Hematopoietic multipotent progenitor cell (in vitro differentiated cells): ENCODE measurements at places on chromosomes 3 and 15.

DNA sequence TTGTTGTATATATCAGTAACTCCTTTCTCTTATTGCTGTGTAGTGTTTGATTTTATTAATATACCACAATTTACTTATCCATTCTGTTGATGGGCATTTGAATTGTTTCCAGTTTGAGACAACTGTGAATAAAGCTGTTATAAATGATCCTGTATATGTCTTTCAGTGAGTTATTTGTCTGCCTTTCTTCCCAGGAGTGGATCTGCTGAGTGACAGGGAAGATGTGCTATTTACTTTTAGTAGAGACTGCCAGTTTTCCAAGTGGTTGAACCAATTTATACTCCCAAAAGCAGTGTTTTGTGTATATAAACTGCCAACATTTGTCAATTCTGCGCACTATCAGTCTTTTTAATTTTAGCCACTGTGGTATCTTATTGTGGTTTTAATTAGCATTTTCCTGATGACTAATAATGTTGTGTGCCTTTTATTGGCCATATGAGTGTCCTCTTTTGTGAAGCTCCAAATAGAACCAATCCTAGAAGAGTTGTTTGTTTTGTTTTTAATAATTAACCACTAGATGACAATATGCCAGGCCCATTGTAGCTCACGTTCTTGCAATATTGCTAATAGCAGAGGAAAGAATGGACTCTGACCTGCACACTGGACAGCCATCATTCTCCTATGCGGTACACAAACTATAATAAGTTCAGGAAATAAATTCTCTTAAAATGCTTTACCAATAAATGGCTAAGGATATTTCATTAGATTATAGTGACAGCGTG, 25.3 kb downstream of the TRANK1 start:
- DNase-seq, result no peak

DNA sequence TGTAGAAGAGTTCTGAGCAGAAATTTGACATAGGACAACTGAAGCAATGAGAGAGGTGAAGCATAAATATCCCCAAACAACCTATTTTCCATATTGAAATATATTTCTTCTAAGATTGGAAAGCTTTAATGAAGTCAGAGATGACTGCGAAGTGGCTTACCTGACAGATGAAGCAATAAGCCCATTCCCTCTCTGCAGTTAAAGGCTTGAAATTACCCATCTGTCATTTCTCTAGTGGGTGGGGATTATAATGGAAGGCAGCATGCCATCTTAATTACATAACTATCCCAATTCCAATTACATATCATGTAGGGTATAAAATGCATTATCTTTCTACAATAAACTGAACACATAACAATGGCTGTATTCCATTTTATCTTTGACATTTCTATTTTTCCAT, 1070.5 kb downstream of the SI start:
- no peak for DNase-seq

- DNase-seq, result peak; percentile 90
Observed at GRCh38 chr3:32140943-32141342, 34.5 kb downstream of the GPD1L start.

DNA sequence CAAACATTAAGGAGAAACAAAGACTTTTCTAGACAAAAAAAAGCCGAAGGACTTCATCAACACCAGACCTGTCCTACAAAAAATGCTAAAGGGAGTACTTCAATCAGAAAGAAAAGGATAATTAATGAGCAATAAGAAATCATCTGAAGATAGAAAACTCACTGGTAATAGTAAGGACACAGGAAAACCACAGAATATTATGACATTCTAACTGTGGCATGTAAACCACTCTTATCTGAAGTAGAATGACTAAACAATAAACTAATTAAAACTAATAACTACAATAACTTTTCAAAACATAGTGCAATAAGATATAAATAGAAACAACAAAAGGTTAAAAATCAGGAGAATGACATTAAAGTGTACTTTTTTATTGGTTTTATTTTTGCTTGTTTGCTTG, 584.5 kb upstream of the CCDC54 start:
- no peak for DNase-seq

- no peak for DNase-seq
Observed at GRCh38 chr3:68793759-68794701, 138.3 kb downstream of the TAFA4 start.

- DNase-seq, result no peak
Observed at GRCh38 chr3:15065550-15066007, 464 bp upstream of the MRPS25 start.

GRCh38 chr3:53989451-53989850, 97.8 kb upstream of the SELENOK start:
- DNase-seq, result no peak

DNA sequence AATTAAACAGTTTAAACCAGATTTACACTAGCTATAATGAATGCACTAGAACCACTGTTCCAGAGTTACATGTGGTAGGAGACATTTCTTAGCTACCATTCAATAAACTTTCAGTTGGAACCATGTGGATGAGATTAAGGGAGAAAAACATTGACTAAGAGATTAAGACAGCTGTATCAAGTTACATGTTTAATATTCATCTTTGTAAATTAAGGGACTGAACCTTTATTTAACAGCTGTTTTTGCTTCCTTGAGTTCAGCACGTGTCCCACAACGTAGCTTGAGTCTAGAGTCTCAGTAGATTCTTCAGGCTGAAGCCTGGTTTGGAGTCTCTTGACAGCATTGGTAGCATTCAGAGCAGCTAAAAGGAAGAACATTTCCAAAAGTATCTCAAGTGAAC, 27.2 kb upstream of the CFAP44 start:
- DNase-seq, result no peak

- no peak for DNase-seq
Observed at GRCh38 chr15:31361764-31362515, 35.3 kb downstream of the KLF13 start.

DNA sequence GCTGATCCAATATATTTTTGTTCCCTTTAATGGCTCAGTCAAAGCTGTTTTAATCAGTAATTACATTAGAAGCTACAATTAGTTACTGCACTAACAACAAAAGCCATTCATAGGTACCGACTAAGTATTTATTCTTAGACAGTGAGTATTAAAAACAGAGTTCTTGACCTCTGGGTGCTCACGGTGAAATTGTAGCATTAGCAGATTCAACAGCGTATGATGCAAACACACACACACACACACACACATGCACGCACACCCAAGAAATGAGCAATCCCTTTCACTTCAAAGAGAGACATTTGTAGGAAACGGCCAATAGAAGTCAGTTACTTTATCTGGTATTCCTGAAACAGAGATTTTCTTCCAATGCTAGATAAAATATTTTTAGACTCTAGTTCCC, 27.0 kb upstream of the MITF start:
- DNase-seq, result no peak

DNA sequence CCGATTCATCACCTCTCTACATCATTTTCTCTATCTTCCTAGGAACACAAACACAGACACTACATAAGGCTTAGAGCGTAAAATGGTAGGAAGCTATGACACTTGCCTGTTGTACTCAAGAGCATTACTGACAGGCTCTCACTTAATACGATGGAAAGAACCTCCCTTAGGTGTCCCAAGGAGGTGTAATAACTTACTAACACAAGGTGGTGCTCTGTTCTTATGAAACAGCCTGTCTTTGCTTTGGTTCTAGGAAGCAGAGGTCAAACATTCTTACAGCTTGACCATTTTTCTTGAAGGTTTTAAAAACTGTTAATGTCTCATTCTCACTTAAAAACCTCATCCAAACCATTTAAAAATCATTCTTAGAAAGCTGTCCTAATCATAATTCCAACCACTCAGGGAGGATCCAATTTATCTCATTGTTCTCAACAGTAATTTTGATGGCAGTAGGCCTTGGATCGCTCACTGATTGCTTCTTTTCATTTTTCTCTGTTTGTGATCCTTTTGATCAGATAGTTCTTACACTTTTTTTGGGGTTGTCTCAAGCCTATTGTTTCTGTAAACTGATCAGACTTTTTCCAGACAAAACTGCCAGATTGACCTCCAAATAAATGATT, 317.8 kb upstream of the AGTR1 start:
- peak; percentile 50 for DNase-seq

GRCh38 chr15:51281368-51281967, 56.9 kb downstream of the CYP19A1 start:
- peak; percentile 30 for DNase-seq

DNA sequence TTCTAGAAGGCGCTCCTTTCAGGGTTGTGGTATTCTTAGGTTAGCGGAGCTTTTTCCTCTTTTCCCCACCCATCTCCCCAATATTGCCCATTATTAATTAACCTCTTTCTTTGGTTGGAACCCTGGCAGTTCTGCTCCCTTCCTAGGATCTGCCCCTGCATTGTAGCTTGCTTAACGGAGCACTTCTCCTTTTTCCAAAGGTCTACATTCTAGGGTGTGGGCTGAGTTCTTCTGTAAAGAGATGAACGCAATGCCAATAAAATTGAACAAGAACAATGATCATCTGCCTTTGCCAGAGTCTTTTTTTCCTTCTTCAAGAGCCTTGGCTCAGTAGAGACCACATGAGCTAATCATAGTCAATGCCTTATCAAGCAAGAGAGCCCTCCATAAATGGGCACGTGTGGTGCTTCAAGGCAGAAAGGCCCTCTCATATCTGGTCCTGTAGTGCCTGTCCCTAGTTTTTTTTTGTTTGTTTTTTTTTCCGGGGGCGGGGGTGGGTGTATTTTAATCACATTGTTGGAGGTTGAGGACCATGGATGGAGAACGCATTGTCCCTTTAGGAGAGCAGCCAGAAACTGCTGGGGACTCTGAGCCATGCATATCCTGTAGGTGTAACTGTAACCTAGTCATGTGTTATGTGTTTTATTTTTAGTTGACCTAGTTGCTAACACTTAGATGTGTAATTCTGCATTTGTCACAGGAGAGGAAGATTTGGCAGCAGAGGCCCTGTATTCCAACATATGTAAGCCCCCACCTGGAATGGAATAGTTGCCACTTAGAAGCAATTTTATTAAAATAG, 64.7 kb upstream of the ACAD9 start:
- DNase-seq, result no peak

DNA sequence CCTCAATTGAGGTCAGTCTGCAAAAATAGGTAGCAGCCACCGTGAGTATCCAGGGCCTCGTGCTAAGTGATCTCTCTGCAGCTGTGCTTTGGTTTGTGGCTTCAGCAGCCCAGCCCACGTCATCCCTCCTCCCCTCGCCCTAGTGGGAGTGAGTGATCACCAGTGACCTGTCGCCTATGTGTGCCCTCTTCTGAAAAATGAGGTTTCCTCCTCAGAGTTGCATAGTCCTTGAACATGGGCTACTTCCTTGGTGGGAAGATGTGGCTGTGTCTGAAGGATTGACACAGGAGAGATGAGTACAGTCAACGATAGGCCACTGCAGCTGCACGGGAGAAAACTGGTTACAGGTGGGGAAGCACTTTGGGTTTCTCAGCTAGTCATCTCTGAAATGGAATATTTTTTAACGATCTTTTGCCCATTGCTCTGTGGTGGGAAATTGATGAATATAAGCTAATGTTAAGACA, 144.8 kb upstream of the BHLHE40 start:
- peak; percentile 81 for DNase-seq

GRCh38 chr3:66402596-66403290, 98.1 kb downstream of the LRIG1 start:
- DNase-seq, result no peak

GRCh38 chr3:133747373-133747772, 1.2 kb downstream of the TF start:
- DNase-seq, result no peak
